Stimulated activated CD4-positive, alpha-beta T cell treated with anti-CD3 and anti-CD28 coated beads, TNF-alpha, amount 100 ng/mL, for 1 hour (primary cell): ENCODE measurements at places on chromosomes 5 and 9.
A peak's percentile ranks its signal among the peaks of the same experiment; 100 is the strongest.

DNA sequence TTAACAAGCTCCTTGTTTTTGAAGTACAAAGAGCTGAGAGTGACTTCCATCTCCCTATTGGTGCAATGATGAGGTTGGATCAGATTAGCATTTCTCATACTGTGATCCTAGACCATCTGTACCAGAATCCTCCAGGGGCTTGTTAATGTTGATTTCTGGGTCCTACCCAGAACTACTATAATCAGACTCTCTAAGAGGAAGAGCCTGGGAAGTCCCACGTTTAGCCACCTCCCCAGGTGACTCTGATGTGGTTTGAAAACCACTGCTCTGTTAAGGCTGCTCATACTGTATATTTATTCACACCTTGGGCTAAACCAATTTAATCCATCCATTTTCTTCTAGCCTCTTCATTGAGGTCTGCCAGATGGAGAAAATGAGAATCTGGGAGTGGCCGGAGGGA is 49.6 kb upstream of the SMIM32 start:
- no peak for DNase-seq

DNA sequence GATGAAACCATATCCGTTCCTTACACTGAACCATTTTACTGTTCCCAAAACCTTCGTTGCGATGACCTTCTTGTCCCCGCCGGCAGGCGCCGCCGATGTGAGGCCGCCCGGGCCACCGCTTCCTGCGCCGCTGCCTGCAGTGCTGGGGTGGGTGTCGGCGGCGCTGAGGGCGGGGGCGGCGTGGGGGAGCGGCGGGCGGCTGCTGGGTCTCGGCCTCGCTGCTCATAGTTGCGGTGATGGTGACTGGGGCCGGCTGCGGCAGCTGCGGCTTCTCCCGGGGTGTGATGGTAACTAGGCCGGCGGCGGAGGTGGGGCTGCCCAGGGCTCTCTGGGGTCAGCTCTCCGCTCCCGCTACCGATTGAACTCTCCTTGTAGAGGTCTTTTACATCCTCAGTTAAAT is 14.1 kb upstream of the OR2S2 start:
- DNase-seq, result peak; percentile 14

GRCh38 chr9:36250079-36250478 is 8.2 kb downstream of the GNE start:
- no peak for DNase-seq

- no peak for DNase-seq
Measured at GRCh38 chr9:98869866-98870265, 62.4 kb downstream of the GALNT12 start.

DNA sequence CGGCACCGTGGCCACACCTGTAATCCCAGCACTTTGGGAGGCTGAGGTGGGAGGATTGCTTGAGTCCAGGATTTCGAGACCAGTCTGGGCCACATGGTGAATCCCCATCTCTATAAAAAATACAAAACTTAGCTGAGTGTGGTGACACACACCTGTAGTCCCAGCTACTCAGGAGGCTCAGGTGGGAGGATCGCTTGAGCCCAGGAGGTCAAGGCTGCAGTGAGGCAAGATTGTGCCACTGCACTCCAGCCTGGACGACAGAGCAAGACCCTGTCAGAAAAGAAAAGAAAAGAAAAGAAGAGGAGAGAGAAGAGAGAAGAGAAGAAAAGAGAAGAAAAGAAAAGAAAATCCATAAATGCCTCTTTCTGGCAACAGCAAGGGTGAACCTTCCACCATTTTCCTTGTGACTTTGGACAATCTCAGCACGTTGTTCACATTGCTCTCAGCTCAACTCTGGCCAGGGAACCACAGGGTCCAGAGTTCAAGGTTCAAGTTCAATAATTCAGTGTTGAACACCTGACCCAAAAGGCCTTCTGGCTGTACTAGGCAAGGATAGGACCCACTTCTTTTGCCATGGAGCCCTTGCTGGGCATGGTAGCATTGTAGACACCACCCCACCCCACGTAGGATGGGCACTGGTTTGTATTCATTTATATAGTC is 14.6 kb upstream of the DUSP1 start:
- no peak for DNase-seq

DNA sequence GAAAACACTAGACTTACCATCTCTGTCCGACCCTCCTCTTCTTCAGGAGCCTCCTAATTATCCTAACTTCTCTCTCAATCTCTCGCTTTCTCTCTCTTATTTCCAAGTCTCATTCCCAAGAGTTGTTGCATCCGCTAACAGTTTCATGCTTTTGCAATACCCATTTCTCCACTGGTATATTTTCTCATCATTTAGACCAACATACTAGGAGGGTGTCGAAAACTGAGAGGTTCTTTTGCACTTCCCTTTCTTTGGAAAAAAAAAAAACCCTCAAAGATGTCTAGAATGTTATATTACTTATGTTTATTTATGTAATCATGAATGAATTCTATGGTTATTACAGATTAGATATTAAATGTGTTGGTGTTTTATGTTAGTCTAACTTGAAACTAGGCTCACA is 35.9 kb downstream of the SPZ1 start:
- no peak for DNase-seq

DNA sequence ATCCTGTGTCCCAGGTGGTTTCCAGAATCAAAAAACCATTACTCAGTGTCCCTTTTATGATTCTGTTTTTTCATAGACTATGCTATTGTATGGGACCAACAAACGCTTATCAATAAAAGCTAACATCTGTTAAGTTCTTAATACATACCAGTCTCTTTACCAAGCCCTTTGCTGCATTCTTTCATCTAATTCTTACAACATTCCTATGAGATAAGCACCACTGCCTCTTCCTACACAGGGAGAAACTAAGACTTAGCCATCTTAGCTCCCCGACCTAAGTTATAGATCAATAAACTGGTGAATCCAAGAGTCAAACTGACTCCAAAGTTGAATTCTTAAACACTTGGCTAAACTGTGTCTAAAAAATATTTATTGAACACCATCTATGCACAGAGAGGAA is 26.6 kb downstream of the DRD1 start:
- DNase-seq, result no peak

DNA sequence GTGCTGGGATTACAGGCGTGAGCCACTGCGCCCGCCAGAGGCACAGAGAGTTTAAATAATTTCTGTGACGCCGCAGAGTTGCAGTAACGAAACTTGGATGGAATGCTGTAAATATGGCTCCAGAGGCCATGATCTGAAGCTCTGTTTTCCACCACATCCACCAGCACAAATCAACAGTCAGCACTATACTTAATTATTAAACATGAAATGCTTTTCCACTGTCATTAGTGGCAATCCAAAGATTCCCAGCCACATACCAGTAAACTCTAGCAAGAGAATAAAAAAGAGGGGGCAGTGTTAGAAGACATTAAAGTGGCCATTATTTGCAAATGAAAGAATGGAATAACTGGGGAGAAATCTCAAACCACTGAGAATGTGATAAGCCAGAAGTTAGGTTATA is 242.5 kb downstream of the DIRAS2 start:
- DNase-seq, result no peak

DNA sequence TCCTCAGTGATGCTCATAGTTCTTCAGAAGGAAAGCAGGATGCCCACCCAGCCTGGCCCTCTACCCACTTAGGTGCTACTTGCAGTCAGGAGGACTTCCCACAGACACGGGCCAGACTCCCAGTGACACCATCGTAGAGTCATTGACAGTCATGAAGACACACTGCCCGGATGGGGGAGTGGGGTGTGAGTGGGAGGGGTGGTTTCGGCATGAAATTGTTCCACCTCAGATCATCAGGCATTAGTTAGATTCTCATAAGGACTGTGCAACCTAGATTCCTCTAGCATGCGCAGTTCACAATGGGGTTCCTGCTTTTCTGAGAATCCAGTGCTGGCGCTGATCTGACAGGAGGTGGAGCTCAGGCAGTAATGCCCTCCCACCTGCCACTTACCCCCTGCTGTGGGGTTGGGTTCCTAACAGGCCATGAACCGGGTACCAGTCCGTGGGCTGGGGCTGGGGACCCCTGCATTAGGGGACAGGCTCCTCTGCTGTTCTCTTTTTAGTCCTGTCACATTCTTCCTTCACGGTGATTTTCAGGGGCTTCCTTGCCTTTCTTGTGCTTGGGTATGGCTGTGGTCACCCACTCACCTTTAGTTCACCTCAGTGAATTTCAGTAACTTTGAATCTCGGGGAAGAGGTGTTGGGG is 88.2 kb upstream of the ANKRD55 start:
- DNase-seq, result no peak

DNA sequence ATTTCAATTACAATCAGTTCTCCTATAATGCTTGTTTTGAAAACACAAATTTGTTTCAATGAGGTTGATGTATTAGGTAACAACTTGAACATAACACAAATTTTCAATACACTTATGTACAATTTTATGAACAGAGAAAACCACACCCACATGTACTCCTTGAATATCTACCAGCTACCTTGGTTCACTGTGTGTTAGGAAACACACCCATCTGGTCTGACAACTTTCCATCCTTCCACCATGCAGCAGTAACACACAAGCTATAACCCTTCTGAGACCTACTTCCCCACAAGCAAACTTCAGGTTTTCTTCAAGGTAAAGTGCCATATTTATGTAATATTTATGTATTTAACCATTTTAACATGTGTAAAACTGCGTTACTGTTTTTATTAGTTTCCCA is 36.4 kb upstream of the UBQLN1 start:
- DNase-seq, result no peak

GRCh38 chr9:83030391-83031107 is 32.4 kb downstream of the RASEF start:
- no peak for DNase-seq

- no peak for DNase-seq
Measured at GRCh38 chr5:61816585-61817450, 484.8 kb downstream of the ZSWIM6 start.

GRCh38 chr5:93192087-93192486 is 388.9 kb downstream of the NR2F1-AS1 start:
- DNase-seq, result no peak

DNA sequence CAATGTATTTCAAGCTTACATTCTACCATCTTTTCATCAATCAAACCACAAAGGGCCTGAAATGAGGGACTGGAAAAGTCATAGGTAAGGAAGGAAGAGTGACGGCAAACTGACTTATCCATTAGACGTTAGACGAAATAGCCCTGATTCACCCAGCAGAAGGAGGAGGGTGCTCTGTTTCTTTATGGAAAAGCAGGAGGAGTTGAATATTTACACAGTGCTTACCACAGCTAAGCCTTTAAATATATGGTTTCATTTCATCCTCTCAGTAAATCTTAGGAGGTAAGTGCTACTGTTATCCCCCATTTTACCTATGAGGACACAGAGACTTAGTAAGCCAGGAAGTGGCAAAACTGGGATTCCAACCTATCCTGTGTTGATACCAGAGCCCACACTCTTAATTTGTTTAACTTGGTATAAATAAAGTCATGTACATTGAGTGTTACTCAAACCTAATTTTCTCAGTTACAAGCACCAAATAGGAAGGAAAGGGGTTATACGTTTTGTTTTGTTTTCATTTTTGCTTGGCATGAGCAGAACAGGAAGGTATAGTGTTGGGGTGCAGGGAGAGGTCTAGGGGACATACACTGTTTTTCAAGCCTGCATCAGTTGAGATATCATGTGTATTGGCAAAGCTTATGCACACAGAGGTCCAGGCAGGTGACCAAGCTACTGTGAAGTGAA is 98.1 kb upstream of the IFNK start:
- DNase-seq, result no peak

DNA sequence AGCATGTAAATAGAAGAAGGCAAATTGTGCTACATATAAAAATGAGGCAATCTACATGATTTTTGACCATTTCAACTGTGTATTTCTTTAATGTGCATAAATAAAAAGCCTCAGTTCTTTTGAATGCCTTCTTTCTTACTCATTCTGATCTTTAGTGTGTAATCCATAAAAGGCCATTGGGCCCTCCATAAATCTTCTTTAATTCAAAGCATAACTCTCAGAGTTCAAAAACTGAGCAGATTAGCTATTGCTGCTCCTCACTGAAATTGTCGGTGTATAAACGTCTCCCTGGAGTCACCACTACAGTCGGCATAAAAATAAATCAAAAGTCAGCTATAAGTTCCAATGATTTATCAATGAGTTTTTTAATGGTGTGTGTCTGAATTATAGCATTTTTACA is 45.3 kb upstream of the ADAMTSL1 start:
- no peak for DNase-seq

DNA sequence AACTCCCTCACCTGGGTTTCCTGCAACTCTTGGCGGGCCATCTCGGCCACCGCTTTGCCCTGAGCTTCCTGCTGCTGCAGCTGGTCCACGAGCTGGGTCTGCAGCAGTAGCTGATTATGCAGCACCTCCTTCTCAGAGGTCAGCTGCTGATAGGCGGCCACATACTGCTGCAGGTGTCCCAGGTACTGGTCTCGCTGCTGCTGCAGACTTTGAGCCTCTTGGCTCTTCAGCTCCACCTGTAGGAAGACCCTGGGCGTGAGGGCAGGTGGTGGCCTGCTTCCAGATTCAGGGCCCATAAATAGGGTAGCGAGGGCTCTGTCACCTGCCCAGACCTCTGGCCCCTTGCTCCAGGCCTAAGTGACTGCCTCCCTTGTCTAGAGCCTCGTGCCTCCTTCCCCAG is 16.7 kb downstream of the GOLGA2 start:
- DNase-seq, result no peak

- no peak for DNase-seq
Measured at GRCh38 chr5:9015937-9016270, 530.0 kb downstream of the SEMA5A start.

GRCh38 chr5:89313044-89313443 is 430.1 kb upstream of the MEF2C start:
- DNase-seq, result no peak

GRCh38 chr5:6801236-6801635 is 88.0 kb downstream of the TENT4A start:
- no peak for DNase-seq
